ENCODE measurements at places on chromosomes 5 and 9.

GRCh38 chr5:75023368-75024159 lies 28.8 kb downstream of the GCNT4 start:
- no peak for DNase-seq

DNA sequence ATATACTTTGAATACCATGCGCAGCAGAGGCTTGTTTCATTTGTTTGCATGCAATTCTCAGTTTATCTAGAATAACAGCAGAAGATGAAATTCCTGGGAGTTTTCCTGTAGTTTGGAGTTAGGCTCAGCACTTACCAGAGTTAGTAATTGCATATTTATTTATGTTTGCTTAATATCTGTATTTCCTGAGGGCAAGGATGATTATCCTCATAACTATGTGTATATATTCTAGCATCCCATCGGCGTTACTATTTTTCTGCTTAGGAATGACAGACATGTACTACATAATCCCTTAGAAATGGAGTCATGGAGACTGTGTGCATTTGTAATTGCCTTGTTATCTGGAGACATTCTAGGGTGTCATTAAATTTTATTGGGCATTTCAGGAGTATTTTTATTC lies 1184.8 kb downstream of the DTWD2 start:
- no peak for DNase-seq

GRCh38 chr9:93815135-93815534 lies 140.0 kb downstream of the BARX1 start:
- DNase-seq = no peak

DNA sequence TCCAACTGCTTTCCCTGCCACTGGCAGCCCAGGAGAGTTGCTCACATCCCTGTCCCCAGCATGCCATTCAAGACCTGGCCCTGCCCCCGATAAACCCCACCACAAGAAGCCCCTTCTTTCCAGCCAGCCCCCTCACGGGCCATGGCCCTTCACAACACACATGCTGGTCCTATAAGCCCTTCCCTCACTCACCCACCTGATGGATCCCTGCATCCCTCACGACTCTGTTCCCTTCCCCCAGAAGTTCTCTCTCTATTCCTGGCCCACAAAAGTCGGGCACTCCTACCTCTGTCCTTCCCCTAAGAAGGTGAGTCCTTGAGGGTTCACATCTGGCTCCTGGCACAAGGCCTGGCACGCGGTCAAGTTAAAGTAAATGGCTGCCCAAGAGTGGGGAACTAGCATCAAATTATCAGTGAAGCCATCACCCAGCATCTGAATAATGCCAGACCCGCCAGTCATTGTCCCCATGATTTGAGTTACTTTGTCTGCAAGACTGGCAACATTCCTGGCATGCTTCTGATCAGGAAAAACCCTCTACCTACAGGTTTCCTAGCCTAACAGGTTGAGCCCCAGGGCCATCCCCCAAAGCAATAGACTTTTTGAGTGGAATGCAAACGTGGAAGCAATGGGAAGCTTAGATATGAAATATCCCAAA lies 65.9 kb downstream of the CRB2 start:
- no peak for DNase-seq

GRCh38 chr5:168332042-168332441 lies 40.6 kb downstream of the WWC1 start:
- no peak for DNase-seq

GRCh38 chr5:178126556-178126955 lies 4.3 kb upstream of the RMND5B start:
- no peak for DNase-seq

- no peak for DNase-seq
Measured at GRCh38 chr9:104743376-104743985, 4.0 kb upstream of the NIPSNAP3A start.

GRCh38 chr9:117772960-117773359 lies 68.8 kb downstream of the TLR4 start:
- DNase-seq = no peak

GRCh38 chr5:39235648-39236047 lies 16.3 kb upstream of the FYB1 start:
- no peak for DNase-seq

DNA sequence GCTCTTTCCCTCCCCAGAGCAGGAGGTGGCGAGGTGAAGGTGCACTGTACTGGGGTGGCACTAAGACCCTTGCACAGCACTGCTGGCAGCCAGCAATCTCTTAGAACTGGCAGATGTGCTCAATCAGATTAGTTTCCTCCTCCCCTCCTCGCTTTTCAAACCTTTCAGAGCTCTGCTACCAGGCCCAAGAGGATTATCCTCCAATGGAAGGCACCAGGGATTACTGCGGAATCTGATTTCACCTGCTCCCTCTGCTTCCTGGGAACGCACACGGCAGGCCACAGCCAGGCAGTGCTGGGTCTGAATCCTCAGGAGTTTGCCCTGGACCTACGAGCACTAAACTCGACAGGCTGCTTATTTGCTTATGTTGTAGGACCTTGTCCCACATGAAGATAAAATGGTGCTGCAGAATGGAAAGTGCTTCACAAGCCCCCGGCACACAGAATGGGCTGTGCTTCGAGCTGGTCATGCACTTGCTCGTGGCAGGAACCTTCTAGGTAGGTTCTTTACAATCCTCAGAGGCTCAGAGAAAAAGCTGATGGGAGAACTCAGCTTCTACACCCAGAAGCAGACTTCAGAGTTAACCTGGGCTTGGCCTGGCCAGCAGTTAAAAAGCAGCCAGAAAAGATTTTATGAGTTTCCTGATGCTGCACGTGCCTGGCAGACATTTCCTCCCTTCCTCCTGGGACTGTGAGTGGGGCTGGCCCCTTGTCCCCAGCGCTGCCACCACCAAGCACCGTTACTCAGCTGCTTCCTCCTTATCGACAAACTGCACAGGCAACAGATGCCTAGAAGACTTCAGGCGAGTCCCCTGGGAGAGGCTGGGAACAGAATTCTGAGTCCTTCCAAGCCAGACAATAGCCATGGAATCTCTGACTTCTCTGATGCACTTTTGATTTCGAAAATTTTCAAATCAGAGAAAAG lies 33.1 kb downstream of the FABP6 start:
- no peak for DNase-seq

DNA sequence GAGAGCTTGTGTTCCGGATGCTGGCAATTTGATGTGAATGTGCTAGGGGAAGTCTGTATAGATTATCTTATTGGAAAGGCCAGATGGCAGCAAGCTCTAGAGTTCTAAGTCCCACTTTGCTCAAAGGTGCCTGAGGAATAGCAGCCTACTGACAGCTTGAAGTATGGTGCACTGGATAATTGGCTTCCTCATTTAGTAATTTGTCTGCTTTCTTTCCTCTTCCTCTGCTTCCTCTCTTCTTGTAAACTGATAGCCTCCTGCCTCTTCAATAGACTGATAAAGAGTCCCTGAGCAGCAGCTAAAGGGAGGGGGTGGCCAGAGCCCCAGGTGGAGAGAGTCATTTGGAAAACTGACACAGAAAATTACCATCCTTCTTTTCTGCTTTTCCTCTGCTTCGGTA lies 177.3 kb downstream of the FGF1 start:
- no peak for DNase-seq

DNA sequence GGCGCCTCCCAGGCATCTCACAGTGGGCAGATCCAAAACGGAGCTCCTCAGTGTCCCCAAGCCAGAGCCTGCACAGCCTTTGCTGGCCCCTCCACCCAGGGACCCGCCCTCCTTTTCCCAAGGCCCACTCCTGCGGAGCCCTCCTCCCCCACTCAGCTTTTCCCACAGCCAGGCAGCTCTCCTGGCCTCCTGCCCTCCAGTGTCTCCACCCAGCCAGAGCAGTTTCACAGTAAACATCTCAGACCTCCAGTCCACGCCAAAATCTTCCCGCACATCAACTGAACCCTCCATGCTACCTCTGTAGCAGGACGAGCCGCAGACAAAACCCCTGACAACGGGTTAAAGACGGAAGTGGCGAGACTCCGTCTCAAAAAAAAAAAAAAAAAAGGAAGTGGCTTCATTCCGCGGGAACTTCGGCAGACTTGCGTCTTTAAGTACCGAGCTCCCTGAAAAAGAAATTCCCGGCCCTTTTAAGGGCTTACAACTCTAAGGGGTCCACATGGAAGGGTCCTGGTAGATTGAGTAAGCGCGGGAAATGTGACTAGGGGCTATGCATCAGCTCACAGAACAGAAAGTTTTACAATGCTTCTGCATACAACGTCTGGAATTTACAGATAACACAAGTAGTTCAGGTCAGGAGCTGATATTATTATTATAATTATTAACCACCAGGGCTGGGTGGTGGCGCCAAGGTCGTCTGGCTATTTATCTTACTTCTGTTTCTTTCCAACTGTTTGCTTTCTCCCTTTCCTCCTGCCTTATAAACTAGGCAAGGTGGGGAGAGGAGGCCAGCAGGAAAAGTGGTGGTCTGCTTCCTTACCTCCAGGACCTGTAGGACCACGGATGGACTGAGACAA lies 11.4 kb upstream of the GRIN1 start:
- DNase-seq = no peak

DNA sequence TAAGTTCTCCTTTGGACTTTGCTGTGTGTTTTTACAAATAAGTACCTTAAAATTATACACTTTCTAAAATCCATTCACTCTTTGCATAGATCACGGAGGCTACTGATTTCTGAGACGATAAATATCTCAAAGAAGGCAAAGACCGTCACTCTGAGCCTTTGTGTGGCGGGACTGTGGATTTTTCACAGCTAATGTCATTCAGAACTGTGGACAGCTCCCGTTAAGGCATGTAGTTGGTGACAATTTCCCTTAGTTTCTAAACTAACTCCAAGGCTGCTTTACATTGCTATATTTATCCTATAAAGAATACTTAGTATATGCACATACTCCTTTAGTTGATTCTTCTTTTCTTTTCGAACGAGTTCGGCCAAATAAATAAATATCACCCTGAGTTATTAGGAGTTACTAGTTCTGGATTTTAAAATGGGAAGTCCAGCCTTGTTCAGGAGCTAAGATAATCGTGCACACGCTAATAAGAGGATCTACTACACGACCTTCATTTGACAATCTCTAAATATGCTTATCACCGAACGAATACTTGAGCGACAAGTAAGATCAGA lies 1.8 kb downstream of the HCN1 start:
- no peak for DNase-seq

- DNase-seq = no peak
Measured at GRCh38 chr9:30609713-30610112, 1774.7 kb upstream of the ACO1 start.

DNA sequence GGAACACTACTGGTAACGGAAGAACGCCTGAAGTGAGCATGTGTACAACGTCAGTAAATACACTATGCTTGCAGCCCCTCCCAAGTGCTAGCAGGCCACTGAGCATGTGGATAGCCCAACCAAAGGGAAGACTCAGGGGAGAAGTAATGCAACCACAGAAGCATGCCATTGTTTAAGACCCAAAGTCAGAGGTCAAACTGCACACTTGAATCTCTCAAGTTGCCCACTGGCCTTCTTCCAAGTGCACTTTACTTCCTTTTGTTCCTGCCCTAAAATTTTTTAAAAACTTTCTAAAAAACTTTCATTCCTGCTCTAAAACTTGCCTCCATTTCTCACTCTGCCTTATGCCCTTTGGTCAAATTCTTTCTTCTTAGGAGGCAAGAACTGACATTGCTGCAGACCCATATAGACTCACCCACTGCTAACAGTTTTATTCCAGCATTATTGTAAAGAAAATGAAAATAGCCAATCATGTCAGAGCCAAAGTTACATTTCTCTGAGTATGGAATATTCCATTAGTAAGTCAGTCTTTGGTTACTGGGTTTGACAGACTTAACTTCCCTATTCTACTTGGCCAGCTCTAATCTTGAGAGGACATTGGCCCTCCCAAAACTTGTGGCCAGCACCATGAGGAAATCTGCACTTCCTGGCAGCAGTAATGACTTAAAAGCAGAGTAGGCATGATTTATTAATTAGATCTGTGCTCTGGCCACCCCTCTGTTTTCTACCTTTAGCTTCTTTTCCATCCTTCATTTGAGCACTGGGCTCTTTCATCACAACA lies 76.9 kb downstream of the TSSK1B start:
- no peak for DNase-seq

GRCh38 chr9:135990468-135991429 lies 29.6 kb upstream of the UBAC1 start:
- peak; percentile 34 for DNase-seq

DNA sequence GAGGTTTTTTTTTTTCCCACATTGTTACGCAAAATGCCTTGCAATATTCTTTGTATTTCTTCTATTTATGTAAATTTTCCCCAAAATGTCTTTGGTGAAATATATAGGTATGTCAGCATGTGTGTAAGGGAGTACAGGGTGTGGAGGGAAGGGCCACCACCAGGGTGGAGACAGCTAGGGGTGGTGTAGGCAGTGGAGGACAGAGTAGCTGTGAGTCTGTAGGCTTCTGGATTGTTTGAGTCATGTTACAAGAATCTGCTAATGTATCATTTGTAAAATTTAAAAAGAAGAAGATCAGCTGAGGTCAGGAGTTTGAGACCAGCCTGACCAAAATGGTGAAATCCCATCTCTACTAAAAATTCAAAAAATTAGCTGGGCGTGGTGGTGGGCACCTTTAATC lies 175.5 kb downstream of the NXNL2 start:
- DNase-seq = no peak

All from activated T-helper 1 cell treated with anti-CD3 and anti-CD28 coated beads, Interleukin-2, amount 50 U/mL, for 16 hours (primary cell).